Activated CD8-positive, alpha-beta T cell treated with anti-CD3 and anti-CD28 coated beads, Interleukin-2, amount 10 ng/mL, durations not matched to agents 7 days and 5 days (primary cell): ENCODE measurements at places on chromosomes 11 and 22. TPM values are rescaled to one million over a fixed set of nuclear protein-coding genes. Genes with fewer than 3 reads are reported as not detected.

- peak; percentile 58 for DNase-seq
Measured at GRCh38 chr11:34492806-34493414, 20.7 kb downstream of the ELF5 start.

The FIBIN gene
- not detected for total RNA-seq

DNA sequence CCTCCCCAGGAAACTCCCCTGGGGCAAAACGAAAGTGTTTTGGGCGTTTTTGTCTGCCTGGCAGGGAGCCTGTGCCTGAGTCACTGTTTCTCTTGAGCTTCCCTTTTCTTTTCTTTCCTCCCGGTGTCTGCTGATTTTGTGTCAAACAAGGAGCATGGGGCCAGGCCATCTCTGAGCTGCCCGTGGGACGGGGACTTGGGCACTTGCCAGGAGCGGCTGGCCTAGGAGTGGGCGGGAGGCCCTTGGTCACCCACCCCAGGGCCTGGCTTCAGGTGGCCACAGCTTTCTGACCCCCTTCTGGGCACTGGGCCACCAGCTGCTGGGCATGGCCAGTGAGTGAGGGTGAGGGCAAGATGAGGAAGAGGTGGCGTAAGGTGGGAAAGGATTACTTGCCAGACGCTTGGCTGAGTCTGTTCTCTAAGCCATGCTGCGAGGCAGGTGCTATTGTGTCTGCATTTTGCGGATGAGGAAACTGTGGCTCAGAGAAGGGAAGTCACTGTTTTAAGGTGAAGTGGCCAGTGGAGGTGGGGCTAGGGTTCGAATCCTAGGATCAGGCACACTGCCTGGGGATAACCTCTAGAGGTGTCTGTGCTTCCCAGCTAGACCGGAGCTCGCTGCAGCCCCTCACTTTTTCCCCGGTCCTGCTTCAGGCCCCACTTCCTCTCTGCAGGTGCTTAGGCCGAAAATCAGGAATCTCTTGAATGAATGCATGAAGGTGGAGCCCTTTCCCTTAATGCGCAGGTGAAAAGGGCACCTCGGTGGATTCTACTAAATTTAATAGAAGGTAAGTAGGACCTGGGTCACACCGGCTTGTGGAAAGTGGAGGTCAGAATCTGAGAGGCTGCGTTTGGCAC, 7.8 kb upstream of the NFAM1 start:
- DNase-seq, result no peak

DNA sequence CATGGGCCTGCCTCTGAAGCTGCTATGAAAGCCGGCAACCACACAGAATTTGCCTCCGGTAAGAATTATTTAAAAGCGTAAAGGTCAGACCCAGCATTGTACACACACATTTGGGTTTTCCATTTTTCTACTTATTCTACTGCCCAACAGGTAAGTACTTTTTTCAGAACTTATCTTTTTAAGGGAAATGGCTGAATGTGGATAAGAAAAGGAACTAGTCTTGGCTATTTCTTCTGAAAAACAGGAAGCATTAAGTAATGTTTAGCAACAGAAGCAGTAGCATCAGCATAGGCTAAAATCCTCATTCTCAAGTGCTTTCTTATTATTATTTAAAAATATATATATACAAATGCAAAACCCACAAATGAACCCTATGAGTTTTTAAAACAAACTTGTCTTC, 103.1 kb downstream of the MPPED2 start:
- DNase-seq, result no peak

DNA sequence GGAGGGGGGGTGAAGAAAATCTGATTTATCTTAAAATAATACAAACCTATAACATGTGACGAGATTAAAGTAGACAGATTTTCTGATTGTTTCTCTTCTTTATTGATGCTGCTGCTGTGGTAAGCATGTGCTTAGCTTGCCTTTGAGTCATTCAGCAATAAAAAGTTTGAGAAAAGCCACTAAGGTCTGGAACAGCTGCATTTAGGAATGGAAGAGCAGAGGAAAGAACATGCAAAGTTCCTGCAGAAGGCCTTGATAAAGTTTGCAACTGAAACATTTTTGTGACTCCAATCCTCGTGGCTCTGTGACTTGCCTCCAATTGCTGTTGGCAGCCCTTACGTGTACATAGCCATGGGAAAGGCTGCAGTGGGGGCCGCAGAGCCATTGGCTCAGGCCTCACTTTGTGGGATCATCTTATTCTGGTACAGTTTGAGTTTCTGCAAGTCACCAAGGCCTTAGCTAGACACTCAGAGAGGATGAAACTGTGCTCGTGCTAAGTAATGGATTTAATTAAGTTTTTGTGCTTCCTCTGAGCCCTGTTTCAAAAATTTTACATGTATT, 370.2 kb downstream of the AASDHPPT start:
- no peak for DNase-seq

DNA sequence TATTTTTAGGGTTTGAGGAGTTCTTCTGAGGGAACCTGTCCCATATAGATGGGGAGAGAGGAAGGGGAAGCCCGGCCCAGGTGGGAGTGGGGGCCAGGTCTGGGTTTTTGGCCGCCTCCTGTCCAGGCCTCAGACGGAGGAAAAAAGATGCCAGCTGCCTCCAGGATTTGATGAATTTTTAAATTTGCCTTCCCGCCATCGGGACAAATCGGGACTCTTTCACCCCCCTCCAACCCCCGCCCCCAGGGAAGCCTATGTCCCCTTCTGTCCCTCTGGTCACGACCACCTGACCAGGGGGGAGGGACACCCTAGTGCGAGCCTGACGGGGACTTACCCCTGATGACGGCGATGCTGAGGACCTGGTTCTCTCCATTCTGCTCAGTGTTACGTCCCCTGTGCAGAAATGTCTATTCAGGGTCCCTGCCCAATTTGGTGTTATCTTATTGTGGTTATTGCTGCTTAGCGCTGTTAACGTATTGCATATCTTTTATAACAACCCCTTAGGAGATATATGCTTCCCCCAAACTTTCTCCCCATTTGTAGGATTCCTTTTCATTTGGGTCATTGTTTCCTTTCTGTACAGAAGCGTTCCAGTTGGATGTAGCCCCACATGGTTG, 115.9 kb upstream of the GRK3 start:
- DNase-seq, result peak; percentile 44

GRCh38 chr11:132072858-132073211, 702.4 kb downstream of the NTM start:
- DNase-seq, result no peak

DNA sequence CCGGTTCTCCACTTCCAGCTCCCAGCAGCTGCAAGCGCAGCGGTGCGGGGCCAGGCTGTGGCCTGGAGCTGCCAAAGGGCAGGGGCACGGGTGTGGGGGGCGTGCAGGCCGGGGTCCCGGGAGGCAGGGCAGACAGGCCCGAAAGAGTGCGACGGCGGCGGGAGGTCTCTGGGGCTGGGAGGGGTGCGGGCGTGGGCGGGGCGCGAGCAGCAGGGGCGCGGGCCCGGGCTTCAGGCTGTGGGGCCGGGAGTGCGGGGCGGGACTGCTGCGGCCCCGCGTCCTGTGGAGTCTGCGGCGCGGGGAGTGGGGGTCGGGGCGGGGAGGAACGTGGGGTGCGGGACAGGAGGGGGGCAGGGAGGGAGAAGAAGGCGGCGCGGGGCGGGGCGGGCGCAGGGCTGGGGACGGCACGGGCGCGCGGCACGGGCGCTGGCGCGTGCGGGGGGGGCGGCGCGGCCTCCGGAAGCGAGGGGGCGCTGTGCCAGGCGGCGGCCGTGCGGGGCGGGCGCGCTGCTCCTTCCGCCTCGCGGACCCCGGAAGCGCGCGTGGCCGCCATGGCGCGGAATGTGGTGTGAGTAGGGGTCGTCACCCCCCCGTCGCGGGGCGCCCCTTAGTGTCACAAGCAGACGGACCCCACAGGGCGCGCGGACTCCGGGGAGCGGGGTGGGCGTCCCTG, at the start of gene MRPL23:
Gene MRPL23 (plus strand): TSS at position 521 of the 673 bp plus-strand sequence. CDS start 31 bp downstream, at position 552.
- DNase-seq, result peak; percentile 33

- DNase-seq, result no peak
Measured at GRCh38 chr22:41280065-41280464, 5.9 kb downstream of the RANGAP1 start.

- DNase-seq, result no peak
Measured at GRCh38 chr11:134532921-134533421, 120.9 kb upstream of the B3GAT1 start.

DNA sequence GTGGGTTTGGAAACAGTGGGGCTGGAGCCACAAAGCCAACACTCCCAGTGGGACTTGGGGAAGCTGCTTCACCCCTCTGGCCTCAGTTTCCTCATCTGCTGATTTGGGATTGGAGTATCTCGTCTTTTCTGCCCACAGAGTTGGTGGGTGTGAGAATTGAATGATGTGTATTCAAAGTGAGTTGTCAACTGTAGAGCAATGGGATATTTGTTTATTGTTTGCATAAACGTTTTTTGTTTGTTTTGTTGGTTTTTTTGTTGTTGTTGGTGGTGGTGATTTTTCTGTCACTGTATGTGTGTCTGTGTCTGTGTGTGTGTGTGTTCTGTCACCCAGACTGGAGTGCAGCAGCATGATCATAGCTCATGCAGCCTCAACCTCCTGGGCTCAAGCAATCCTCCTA, 542.0 kb downstream of the MIAT start:
- DNase-seq, result no peak

The SLC3A2 gene
- 190 TPM for total RNA-seq

The TMEM41B gene
- 32.8 TPM for total RNA-seq

The OR5I1 gene
- total RNA-seq, result not detected

DNA sequence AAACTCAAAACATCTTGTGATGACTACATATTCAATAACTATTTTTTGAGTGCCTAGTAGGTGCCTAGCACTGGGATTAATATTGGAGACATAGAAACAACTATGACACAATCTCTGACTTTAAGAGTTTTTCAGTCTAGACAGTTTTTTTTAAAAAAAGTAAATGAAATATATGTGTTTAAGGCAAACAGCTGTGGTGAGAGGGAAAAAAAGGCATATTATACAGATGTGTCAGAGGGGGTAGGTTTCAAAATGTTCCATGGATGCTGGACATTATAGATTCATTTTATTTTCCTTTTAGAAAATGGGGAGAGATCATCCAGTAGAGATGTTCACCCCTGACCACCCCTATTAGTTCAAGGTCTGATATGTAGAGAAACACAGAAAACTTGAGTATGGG, 90.8 kb downstream of the LUZP2 start:
- DNase-seq, result no peak

The P2RY2 gene
- not detected for total RNA-seq

The SMCO4 gene
- total RNA-seq, result 17.7 TPM

DNA sequence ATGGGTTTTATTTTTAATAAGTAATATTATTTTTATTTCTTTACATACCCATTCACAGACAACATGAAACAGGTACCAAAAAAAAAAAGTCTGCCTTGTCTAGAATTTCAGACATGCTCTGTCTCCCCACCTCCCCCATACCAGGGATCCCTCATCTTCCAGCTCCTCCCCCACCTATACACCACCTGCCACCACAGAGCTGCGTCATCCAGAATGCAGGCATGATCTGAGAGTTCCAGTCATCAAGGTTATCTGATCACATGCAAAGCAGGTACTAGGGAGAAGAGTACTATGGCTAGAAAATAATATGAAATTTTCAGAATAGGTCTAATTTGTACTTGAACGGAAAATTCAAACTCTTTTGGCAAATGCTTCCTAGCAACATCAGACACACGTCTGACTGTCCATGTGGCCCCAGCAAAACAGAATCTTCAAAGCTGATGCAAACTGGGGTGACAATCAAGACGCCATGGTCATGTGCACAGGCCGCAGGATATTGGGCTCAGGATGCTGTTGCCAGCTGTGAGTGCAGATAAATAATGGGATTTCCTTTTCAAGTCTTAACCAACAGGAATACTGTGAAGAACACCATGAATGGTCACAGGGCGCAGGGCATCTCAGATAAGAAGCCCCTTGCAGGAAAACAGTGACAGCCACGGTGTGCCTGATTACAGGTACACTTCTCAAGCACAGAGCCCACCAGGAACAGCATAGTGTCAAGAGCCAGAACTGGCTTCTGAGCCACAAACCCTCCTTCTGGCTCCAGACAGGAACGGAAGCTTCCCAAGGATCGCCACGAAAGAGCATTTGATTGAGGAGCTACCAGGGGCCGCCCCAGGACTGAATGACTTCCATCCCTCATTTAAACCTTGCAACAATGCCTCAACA, 169.5 kb downstream of the EFCAB6 start:
- no peak for DNase-seq

DNA sequence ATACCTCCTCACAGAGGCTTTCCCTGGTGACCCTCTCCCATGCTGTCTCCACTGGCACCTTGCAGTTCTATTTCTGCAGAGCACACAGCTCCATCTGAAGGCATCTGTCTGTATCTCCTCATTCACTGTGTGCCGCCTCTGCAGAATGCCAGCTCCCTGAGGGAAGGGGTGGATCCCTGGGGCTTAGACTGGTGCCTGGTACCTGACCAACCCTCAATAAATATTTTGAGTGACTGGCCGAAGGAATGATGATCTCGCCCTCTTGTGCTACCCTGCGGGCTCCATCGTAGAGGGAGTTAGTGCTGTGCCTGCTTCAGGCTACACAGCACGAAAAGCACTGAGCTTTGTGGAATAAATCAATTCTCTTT, 1.6 kb downstream of the CBX7 start:
- DNase-seq, result no peak

- no peak for DNase-seq
Measured at GRCh38 chr11:69295995-69296889, 2.3 kb downstream of the MYEOV start.

The TMEM151A gene
- total RNA-seq, result not detected

DNA sequence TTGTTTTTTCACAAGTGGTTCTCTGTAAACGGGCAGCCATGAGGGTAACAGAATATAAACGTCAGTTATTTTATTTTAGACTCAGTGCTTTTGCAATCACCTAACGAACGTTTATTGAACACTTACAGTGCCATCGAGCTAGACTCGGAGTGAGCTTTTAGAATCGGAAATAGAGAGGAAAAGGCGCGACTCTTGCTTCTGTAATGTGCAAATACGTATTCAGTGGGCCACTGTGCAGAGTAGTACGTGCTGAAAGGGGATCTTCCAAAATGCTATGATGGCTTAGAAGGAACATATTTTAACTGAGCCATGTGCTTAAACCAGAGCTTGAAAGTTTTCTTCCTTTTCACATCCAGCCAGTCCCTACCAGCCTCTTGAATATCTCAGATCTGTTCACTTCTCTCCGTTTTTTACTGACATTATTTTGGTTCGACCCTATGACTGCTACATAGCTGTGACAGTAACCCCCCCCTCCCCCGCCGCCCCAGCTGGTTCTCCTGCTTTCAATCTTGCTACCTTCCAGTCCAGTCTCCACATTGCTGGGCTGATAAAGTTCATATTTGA, 468 bp downstream of the DDIAS start:
- DNase-seq, result no peak

DNA sequence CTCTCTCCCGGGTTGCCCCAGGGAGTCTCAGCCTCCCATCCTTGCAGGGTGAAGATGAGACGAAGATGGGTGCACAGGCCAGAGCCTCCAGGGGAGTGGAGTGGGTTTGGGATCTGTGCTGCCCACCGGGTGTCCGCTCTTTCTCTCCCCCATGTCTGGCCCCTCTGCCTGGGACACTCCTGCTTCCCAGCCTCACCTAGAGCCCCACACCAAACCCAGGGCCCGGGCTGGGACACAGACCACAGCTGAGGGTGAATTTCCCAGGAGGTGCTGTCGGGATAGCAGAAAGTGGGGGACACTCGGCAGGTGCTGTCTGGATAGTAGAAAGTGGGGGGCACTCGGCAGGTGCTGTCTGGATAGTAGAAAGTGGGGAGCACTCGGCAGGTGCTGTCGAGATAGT, 25.0 kb upstream of the KRTAP5-7 start:
- no peak for DNase-seq

The OR51B5 gene
- total RNA-seq, result not detected
